SJSA1 (cell line): ENCODE measurements at places on chromosomes 1 and 21.

DNA sequence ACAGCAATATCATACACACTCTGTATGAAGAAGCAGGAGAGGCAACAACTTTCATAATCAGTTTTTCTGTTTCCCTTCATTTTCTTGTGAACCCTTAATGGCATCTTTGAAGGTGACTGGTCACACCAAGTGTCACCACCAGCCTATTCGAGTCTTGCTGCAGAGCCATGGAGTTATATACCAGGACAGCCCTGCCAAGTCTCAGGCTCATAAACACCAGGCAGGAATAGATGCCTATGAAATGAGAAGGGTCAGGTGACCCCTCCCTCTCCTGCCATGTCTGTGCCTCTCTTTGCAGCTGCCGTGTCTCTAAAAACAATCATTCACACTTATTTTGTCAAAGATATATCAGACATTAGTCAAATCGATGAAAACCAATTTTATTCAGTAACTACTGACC lies 28.0 kb downstream of the NECAP2 start:
- DNase-seq = no peak

DNA sequence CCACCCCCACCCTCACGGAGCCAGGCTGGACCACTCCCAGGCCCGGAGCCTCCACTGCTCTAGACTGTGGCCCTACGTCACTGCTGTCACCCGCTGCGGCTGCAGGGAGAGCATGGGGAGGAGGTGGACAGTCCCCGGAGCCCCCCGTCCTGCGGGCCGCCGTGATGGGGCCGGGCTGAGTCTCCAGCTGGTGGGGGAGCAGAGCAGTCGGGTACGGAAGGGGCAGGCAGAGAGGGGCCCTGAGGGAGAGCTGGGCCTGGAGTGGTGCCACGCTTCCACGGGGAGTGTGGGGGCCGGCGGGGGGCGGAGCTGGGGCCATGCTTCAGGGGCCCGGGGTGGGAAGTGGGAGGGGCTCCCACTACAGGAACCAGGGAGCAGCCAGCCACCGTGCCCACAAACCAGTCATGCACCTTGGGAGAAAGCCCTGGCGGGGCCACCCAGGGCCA lies 98.9 kb upstream of the KCNK1 start:
- no peak for DNase-seq

DNA sequence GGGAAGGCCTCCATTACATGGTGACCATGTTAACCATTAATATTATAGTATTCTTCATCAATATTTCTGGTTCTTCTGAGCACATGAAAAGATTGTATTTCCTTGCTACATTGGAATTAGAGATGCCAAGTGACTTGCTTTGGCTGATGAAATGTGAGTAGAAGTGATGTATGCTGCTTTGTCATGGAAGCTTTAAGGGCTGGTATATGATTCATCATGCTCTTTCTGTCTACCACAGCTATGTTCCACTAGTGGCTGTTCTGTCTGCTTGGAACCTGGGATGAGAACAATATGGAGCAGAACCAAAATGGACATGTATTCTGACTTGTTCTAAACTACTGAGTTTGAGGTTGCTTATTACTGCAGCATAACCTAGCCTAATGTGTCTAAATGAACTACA lies 163.3 kb downstream of the TM2D1 start:
- no peak for DNase-seq

- no peak for DNase-seq
These were observed 21.4 kb upstream of the CEP350 start for GRCh38 chr1:179933219-179933618.

GRCh38 chr1:240070188-240070587 lies 21.5 kb upstream of the FMN2 start:
- no peak for DNase-seq

GRCh38 chr1:45010855-45011811 lies at the start of gene HECTD3:
HECTD3 (minus strand) TSS chr1:45011324; CDS start chr1:45011257, 67 bp downstream.
- peak; percentile 78 for DNase-seq

DNA sequence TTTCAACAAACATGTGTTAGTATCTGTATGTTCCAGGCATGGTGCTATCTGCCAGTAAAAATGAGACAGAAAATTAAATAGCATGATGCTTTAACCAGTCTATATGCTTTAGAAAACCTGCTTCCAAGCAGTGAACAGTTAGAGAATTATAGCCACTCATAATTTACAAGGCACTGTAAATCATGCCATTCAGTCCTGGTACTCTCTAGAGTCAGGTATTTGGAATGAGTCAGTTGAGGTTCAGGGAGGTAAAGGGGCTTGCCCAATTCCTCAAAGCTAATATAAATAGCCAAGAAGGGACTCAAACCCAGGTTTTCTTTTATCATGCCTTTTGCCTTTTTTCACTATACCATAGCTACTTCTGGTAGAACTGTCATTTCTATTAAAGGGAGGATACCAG lies 184.4 kb downstream of the NFIA start:
- no peak for DNase-seq

- DNase-seq = no peak
These were observed 88.8 kb upstream of the IPO9 start for GRCh38 chr1:201740086-201740541.
